ENCODE measurements at places on chromosomes 13 and 19.
A peak's percentile ranks its signal among the peaks of the same experiment; 100 is the strongest.

DNA sequence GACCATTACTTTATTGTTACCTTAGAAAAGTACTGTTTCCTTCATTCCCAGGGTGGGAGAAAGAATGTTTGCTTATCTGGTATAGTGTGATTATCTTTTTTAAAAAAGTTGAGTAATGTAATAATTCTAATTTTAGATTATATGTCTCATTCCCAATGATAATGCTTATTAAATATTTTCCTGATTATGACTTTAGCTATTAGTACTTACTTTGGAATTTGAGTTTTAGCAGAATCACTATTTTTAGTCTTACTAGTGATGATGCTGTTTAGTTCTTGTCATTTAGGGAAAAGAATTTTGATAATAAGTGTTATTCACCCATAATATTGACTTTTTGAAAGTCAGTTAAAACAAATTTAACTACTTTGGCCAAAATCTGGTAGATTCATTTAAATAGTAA, 95.2 kb downstream of the FRY start:
- no peak for DNase-seq

DNA sequence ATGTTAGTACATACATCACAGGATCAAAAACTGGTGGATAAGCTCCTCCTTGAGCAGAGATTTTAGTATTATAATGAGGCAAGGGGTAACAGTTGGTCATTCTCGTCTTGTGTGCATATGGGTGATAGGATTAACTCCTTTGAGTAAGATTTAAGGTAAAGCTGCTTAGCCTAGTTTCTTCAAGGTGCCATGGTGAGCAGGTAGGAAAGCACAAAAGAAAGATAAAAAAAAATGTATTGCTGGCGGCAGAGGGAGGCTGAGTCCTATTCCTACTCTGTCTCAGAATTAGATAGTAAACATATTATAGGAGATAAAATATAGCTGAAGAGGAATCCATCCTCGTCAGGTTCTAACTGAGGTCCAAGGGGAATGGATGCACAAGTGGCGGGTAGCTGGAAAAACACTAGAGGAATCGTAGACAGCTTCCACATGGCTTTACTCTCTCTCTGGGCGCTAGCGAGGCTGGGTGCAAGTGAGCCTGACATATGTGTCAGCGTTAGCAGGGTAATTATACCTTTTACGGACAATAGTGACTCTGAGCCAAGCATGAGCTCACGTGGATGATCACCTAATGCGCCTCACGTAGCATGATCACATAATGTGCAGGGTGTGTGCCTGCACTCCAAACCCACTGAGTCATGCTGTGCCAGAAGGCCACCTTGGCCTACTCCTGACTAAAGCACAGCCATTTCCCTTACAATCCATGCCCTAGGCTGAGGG, 734.3 kb upstream of the MIR17HG start:
- no peak for DNase-seq

DNA sequence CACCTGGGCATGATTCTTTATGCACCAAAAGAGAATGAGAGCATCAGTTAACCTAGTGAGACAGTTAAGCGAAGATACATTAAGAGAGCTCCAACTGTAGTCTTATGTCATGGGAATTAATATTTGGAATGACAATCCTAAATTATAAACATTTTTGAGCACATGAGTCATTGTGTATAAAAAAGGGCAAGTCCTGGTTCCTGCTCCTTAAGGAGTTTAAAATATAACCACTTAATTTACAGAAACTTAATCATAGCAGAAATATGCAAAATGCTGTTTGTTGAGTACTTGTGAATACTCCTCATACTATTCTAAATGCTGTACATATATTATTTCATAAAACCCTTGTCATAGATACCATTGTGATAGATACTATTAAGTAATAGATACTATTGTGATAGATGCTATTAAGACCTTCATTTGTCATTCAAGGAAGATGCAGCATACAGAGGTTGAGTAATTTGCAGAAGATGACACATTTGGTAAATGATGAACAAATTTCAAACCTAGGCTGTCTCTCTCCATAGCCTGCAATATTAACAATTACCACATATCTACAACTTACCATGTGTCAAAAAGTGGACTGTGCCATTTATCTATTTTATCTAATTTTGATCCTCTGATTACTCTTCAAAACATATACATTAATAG, 301.0 kb downstream of the TBC1D4 start:
- DNase-seq = no peak

- no peak for DNase-seq
Observed at GRCh38 chr19:38819231-38819920, 6.6 kb upstream of the LGALS4 start.

DNA sequence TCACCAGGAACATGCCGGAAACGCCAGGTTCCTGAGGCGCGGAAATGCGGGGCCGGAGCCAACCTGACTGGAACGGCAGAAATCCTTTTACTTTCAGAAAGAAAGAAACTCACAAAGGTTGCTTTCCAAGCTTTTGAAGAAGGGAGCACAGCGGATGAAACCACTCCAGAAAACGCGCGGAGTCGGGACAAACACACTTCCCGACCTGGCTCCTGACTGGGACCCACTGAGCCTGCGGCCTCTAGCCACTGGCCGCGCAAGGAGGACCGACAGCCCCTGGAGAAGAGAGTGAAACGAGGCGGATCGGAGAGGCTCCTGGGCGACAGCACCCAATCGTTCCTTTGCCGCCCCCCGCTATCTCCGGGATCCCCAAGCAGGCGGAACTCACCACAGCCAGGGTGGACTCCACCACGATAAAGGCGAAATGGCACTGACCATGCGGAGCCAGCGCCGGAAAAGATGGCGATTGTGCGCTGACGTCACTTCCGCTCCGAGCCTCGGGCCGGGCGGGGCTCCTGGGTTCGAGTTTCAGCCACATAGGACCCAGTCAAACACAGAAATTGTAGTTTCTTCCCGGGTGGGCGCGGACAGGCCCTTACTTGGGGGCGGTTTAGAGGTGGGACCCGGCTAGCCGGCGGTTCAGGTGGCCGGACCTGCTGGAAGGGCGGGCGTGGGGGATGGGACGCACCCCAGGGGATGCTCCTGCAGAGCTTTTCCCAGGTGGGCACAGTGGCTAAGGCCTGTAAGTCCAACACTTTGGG, at the start of gene ZNF121:
TSS of gene ZNF121 (minus strand) at position 432 of the 761 bp plus-strand sequence. CDS start 16,407 bp downstream, outside the sequence.
- peak; percentile 68 for DNase-seq

DNA sequence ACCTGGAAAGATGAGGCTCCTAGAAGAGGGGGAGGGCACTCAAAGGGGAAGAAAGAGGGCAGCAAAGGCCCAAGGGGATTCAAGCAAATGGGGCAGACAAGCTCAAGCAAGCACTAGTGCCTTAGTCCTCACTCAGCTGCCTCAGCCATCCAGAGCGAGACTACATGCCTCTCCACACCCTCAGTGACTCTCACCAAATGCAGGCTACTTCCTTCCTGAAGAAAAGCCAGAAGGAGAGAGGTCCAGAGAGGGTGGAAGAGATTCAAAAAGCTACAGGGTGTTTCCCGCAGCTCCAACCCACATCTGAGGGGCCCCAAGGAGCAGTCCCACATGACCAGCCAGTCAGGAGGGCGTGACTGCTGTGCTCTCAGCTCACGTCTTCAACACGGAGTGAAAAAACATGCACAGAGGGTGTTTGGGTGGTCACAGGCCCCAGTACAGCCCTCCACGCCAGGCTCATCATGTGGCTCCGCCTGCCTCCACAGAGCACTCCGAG, 40.5 kb downstream of the MIPEP start:
- no peak for DNase-seq

All from caudate nucleus (tissue), 63 donors.